ENCODE measurements at places on chromosomes 3 and 15.

- no peak for DNase-seq
Measured at GRCh38 chr3:47003056-47003410, 23.6 kb downstream of the NBEAL2 start.

GRCh38 chr3:144683065-144683464, 711.4 kb downstream of the DIPK2A start:
- no peak for DNase-seq

DNA sequence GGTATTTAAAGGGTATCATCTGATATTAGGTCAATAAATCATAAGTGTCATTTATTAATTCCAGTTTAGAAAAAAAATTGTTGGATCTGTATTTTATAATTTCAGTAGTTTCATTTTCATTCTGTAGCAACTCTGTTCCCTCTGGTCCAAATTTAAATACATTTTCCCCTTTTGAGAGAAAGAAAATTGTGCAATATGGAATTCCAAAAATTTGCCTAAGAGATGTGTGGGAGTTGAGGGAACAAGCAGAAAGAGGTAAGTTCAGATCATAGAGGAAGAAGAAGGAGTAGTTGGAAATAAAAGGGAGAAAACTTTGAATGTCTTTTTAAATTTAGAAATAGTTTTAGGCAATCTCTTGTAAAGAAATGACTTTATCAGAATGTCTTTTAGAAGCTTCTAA, 48.9 kb upstream of the MME start:
- no peak for DNase-seq

DNA sequence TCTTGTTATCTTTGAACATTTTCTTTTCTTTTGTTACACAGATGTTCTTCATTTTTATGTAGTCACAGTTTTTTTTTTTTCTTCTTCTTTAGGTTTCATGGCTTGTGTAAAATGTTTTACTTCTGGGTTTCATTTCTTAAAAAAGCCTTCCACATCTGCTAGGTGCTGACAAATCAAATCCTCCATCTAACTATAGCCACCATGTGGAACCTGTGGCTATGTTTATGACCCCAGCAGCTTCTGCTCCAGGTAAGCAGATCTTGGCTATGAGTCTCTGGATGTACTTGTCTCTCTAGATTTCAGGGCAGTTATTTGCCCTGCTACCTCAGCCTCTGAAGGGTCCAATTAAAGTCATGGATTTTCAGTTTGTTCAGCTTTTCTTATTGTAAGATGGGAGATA, 44.5 kb downstream of the OXSM start:
- DNase-seq, result no peak

GRCh38 chr3:101069901-101070798, 76.9 kb upstream of the ABI3BP start:
- no peak for DNase-seq

DNA sequence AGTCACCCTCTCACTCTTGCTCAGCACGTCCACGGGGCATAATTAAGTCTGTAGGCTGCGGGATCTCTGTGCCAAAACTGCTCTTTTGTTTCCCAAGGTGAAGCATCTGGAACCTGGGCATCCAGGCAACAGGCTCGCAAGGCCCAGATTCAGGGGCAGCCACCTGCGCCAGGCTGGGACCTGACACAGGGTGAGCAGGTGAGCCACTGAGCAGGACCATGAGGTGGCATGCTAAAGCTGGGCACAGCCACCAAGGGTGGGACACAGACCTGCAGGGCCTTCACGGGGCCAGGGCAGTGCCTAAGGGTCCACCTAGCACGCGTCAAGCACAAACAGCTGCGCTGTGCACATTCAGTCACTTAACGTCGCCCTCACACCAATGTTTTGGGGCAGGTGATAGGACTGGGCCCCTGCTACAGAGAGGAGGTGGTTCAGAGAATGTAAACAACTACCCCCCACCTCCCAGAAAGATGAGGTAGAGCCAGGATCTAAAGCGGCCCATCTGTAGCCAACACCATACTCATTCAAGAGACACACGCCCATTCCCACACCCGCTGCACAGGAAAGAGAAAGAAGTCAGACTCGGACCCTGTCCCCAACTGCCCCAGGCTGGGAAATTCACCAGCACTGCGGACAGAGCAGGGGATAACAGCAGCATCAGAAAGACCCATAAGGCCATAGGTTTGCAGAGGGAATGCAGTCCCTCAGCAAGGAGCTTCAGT, 16.3 kb downstream of the XXYLT1 start:
- no peak for DNase-seq
